Activated naive CD4-positive, alpha-beta T cell treated with anti-CD3 and anti-CD28 coated beads, Interleukin-2, amount 50 U/mL, for 16 hours (primary cell): ENCODE measurements at places on chromosomes 3 and 15.
A peak's percentile ranks its signal among the peaks of the same experiment; 100 is the strongest.

DNA sequence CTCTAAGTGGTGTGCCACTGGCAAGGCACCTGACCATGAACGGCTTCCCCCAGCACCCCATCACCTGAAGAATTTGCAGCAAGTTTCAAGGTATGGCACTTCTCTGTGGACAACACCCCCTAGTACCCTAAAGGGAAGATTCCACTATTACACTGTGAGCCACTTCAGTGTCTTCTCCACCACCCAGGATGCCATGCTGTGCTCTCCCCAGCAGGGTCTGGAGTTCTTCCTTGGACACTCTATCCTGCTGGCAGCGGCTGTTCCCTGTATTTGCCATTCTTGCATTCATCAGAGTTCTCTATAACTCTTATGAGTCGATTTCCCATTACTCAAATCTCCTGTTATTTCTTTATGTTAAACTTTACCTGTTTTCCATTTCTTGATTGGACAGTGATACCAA lies 33.9 kb upstream of the RNU6-1 start:
- DNase-seq: no peak

GRCh38 chr3:146594843-146595482 lies 10.2 kb downstream of the PLSCR5 start:
- DNase-seq: no peak

DNA sequence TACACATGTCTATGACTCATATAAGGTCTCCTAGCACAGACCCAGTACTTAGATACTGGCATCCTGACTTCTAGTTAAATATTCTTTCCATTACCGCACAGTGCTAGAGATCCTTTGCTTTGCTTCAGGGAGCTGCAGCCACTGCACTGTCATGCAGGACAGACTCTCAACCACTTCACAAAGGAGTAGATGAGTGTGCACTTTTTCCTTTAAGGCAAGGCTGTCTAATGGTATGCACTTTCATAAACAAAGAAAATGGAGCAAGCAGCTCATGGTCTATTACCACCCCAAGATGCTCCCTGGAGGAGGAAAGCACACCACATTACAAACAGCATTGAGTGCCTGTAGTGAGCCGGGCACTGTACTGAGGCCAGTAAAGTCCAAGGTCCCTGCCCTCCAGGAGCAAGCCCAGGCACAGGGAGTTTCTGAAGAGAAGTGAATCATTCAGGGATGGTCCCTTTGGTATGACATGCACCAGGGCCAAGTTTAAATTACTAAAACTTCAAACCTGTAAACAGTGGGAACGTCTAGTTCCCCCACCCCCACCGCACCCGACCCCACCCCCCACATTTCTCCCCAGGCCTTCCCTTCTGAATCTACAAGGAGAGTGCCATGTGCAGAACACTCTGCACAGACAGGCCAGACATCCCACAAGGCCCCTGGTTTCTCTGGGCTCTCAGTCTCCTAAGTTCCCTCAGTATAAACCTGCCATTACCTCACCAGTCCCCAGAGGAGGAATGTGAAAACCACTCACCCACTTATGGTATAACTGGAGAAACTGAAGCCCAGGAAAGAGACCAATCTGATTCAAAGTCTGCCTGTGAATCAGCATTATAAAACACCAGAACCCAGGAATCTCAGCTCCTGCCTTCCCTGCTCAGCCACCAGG lies 107.8 kb upstream of the BCL6 start:
- no peak for DNase-seq

DNA sequence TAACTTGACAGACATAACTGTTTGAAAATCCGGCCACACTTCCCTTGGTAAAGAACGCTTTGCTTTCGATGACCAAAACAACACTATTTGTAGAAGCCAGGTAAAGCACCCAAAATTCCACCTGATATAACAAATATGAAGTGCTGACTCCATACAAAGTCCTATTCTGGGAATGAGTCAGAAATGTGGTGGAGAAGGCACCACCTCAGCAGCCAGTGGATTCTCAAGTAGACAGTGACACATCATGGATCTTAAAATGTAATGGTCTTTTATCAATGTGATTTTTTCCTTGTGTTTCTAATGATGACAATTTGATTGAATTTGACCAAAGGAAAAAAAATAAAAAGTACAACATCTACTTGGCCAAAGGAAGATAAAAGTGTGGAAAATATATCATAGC lies 135.0 kb upstream of the WNT5A start:
- no peak for DNase-seq

DNA sequence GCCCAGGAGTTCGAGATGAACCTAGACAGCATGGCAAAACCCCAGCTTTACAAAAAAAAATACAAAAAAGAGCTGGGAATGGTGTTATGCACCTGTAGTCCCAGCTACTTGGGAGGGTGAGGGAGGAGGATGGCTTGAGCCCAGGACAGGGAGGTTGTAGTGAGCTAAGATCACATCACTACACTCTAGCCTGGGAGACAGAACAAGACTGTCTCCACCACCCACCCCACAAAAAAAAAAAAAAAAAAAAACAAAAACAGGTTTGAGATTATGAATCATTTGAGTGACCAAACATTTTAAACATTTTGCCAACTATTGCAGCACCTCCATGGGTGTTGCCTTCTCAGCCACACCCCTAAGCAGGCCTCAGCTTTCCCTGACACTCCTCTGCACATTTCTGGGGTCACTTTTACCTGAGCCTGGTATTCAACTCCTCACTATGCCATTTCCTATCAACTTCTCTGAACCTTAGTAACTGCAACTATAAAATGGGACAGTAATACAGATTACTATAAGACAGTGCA lies 41.8 kb downstream of the IL5RA start:
- DNase-seq: no peak

DNA sequence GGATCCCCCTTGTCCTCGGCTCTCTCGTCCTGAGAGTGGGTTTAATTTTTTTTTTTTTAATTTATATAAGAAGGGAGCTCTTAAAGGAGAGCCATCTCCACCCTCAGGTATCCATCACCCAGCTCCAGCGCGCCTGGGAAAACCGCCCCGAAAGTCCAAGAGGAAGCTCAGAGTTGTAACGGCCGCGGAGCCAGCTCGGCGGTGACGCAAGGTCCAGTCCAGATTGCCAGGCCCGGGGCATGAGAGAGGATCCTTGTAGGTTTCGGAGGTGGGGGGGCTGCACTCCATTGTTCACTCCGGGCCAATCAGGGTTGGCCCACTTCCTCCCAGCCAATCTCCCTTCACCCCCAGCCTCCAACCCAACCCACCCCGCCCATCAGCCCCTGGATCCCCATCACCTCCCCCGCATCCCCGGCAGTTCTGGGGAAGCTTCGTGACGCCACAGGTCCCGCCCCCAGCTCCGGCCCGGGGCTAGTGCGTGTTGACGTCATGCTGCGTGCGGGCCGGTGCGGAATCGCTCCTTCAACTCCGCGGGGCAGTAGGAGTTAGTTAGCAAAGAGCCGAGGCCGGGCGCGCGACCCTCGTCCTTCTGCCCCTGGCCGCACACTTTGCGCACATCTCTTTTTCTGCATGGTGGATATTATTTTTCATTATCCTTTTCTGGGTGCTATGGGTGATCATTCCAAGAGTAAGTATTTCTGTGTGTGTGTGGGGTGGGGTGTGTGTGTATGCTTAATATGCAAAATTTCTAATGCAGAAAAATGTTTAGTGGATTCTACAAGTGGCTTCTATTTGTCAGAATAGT lies at the start of gene ISL2:
Gene ISL2 (plus strand): TSS at position 520 of the 805 bp plus-strand sequence. CDS start 111 bp downstream, at position 631.
- peak; percentile 43 for DNase-seq
